Hypothalamus (tissue), 51 donors: ENCODE measurements at places on chromosomes 1 and 21.

DNA sequence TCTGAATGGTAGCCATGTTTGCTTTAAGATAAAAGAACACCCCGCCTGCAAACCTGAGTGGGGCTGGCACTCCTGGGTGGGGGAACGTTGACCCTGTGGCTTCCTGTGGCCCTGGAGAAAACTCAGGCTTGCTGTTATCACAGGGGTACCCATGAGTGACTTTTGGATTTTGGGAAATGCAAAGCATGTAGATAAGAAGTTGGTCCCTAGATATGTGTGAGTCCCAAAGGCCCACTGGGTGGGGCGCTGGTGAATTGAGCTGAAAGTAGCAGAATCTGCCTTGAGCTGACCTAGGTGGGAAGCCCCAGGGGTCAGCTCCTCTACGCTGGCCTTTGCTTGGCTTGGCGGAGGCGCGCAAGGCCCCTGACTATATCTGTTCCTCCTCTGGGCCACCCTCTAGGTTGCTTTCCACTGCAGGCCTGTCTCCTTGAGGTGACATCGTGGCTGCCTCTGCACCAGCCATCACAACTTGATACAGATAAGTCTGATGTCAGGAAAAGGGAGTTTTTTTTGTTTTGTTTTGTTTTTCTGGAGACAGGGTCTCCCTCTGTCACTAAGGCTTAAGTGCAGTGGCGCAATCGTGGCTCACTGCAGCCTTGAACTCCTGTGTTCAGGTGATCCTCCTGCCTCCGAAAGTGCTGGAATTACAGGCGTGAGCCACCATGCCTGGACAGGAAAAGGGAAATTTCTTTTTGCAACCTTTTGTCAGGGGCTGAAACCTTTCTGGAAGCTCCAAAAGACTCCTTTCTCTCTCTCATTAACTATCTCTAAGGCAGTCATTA lies 72.2 kb downstream of the AGPAT3 start:
- no peak for DNase-seq

DNA sequence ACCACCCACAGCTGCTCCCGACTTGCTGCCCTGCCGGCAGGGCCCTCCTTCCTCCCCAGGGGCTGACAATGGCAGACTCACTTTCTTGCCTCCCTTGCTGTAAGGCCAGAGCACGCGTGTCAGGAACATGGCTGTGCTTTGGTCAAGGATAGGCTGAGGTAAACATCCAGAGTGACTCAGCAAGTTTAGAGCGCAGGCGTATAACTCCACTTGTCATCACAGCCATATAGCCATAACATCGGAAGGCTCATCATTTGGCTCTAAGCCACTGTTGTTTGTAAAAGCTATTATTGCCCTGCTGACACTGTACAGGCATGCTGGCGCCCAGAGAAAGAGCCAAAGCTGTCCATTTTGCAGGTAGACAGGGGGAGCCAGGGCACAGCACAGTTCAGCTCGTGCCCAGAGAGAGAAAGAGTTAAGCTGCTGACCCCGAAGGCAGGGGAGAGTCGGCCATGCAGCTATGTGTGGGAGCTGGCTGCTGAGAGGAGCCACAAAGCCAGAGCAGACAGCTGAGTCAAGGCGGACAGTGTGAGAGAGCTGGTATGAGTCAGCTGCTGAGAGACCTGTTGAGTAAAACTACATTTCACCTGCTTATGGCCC lies 60.6 kb downstream of the GNG4 start:
- DNase-seq = no peak

DNA sequence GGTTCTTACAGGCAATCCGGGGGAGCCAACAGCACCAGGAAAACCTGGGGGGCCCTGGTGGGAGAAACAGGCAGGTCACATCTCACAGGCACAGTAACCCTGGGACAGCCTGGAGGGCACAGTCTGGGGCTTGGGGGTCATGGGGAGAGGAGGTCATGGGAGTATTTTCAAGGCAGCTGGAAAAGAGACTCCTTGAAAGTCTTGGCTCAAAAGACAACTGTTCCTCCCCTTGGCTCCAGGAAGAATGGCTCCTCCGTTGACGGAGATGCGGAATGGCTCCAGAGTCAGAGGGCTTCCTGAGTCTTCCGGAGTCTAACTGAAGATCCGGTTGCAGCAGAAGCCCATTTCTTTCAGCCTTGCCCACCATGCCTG lies 25.9 kb upstream of the PEF1 start:
- no peak for DNase-seq

DNA sequence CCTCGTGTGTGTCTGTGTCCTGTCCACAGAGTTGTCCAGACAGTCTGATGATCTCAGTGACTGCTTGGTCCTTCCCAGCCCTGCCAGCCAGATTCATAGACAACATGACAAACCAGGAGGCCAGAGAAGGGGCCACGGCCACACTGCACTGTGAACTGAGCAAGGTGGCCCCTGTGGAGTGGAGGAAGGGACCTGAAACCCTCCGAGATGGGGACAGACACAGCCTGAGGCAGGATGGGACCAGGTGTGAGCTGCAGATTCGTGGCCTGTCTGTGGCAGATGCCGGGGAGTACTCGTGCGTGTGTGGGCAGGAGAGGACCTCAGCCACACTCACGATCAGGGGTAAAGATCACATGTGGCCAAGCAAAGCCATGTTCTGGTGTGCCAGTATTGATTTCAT lies 96.4 kb downstream of the OBSCN start:
- DNase-seq = no peak

DNA sequence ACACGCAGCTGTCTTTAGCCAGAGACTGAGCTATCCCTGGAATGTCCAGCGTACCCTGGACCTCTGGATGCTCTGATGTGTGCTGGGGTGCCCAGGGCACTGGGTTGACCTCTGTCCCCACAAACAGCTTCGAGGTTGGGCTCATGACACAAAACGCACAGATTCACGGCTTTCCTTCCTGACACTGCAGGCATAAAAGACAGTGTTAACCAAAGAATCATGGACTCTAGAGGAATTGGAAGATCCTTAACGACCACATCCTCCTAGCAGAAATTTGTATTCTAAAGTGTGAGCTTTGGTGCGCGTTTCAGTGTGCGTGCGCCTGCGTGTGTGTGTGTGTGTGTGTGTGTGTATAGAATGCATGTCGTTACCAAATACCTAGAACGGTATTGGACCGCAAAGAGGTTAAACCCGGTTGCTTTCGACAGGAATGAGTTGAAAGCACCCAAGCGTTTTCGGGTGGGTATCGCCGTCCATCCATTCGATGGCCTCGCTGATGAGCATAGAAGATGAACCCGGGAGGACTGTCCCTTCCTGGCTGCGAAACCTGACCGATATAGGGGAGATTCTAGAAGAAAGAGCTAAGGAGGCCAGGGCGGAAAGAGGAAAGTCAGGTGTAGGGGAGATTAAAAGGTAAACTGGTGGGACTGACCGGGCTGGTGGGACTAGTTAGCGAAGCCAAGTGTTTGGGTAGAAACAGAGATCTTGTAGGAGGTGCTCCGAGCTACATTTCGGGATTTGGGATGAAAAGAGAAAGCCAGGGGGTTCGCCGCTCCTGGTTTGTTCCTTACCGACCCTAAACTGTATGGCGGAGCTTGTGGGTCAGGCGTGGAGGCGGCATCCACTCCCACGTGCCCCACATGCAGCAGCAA lies 6.8 kb upstream of the LHX9 start:
- no peak for DNase-seq

GRCh38 chr1:45035631-45036301 lies 23.7 kb downstream of the UROD start:
- DNase-seq = no peak

DNA sequence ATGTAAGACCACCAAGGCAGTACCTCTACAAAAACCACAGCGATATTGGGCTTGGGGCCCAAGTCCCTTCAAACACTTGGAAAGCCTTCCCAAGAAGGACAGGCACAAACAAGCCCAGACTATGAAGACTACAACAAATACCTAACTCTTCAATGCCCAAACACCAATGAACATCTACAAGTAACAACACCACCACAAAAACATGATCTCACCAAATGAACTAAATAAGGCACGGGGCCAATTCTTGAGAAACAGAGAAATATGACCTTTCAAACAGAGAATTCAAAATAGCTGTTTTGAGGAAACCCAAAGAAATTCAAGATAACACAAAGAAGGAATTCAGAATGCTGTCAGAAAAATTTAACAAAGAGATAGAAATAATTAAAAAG lies 86.8 kb downstream of the COL24A1 start:
- DNase-seq = no peak

GRCh38 chr1:178960482-178961240 lies 65.0 kb upstream of the FAM20B start:
- DNase-seq = no peak
